MCF 10A (cell line): ENCODE measurements at places on chromosomes 13 and 19. TPM values are rescaled to one million over a fixed set of nuclear protein-coding genes. Genes with fewer than 3 reads are reported as not detected.

DNA sequence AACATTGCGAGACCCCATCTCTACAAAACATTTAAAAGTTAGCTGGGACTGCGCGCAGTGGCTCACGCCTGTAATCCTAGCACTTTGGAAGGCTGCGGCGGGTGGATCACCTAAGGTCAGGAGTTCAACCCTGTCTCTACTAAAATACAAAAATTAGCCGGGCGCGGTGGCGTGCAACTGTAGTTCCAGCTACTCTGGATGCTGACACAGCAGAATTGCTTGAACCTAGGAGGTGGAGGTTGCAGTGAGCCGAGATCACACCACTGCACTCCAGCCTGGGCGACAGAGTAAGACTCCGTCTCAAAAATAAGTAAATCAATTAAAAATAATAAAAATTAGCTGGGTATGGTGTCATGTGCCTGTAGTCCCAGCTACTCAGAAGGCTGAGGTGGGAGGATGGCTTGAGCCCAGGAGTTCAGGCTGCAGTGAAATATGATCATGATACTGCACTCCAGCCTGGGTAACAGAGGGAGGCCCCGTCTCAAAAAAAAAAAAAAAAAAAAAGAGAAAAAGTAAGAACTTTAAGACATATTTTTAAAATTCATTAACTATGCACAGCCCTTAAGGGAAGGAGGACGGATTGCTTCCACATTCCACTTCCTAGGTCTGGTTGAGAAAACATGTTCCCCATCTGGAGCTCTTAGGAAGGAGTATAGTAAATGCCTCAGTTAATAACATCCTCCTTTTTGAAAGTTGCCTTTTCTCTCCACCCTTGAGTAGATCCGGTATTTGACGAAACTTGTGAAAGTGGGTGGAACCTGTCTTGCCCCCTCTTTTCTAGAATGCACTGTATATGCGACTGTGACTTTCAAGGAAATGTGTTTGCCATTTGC is 26.1 kb downstream of the EXOC3L2 start:
- H3K4me3 ChIP-seq, result no peak overlapping the region
- H3K4me1 ChIP-seq, result peaks cover 6% of the 10 kb centered on the region
- H3K27me3 ChIP-seq, result peaks cover 14% of the 10 kb centered on the region
- no peak for DNase-seq
- H3K36me3 ChIP-seq, result no peaks in the 10 kb centered on the region
- H3K27ac ChIP-seq, result no peak overlapping the region

VSTM2B gene
- total RNA-seq, result not detected in 2 replicates

CUL4A gene
- 74.7 and 85.9 TPM in 2 replicates for total RNA-seq

SLITRK6 gene
- total RNA-seq, result 5.5 and 12.0 TPM in 2 replicates

DNA sequence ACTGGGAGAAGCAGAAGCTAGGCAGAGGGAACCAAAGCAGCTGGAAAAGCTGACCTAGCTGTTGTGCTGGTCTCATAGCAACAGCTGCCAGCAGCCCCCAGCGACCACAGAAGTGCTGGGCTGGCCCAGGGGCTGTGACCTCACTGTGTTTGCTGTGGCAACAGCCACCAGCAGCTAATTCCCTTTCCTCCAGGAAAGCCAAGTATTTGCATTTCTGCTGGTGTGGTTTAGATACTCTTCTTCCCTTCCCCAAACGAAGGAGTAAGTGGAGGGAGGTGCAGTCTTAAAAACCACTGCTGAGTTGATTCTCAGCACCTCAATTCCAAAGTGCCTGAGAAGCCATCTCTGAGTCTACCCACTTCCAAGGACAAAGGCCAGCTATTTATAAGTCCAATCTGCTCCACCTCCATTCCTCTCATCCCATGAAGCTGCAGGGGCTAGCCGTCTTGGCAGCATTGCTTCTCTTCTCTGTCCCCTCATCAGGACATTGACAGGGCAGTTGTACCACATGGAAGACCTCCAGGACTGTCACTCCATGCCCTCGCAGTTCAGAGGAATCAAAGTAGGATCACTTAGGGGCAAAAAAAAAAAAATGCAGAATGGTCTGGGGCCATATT is 11.5 kb upstream of the CCDC97 start:
- H3K36me3 ChIP-seq, result peaks cover 92% of the 10 kb centered on the region
- H3K27ac ChIP-seq, result no peak overlapping the region
- no peak for DNase-seq
- no peaks in the 10 kb centered on the region for H3K27me3 ChIP-seq
- H3K4me3 ChIP-seq, result no peak overlapping the region

- H3K27me3 ChIP-seq, result no peaks in the 10 kb centered on the region
- peaks cover 16% of the 10 kb centered on the region for H3K4me1 ChIP-seq
- no peaks in the 10 kb centered on the region for H3K36me3 ChIP-seq
- H3K27ac ChIP-seq, result peak overlapping the region; percentile 96
Measured at GRCh38 chr19:50512112-50512998, 1.4 kb downstream of the ASPDH start.

DNA sequence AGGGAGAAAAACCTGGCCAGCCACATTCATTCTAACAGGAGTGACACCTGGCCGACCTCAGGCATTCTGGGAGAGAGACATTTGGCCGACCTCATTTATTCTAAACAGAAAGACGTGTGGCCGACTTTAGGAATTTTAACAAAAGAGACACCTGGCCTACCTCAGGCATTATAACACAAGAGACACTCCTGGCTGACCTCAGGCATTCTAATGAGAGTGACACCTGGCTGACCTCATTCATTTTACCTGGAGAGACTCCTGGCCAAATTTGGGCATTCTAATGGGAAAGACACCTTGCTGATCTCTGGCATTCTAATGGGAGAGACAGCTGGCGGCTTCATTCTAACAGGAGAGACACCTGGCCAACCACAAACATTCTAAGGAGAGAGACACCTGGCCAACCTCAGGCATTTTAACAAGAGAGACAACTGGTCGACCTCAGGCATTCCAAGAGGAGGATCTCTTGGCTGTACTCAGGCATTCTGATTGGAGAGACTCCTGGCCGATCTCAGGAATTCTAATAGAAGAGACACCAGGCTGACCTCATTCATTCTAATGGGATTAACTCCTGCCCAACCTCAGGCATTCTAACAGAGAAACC is 1353.9 kb downstream of the UQCRFS1 start:
- no peaks in the 10 kb centered on the region for H3K27me3 ChIP-seq
- no peaks in the 10 kb centered on the region for H3K4me1 ChIP-seq
- no peaks in the 10 kb centered on the region for H3K36me3 ChIP-seq

ZNF418 gene
- total RNA-seq, result not detected in 2 replicates
